ENCODE measurements at places on chromosomes 1 and 21. TPM values are rescaled to one million over a fixed set of nuclear protein-coding genes. Genes with fewer than 3 reads are reported as not detected.

The NR5A2 gene
- 9.1 TPM for total RNA-seq

The SPRR2F gene
- not detected for total RNA-seq

The IL6R gene
- 4.9 TPM for total RNA-seq

DNA sequence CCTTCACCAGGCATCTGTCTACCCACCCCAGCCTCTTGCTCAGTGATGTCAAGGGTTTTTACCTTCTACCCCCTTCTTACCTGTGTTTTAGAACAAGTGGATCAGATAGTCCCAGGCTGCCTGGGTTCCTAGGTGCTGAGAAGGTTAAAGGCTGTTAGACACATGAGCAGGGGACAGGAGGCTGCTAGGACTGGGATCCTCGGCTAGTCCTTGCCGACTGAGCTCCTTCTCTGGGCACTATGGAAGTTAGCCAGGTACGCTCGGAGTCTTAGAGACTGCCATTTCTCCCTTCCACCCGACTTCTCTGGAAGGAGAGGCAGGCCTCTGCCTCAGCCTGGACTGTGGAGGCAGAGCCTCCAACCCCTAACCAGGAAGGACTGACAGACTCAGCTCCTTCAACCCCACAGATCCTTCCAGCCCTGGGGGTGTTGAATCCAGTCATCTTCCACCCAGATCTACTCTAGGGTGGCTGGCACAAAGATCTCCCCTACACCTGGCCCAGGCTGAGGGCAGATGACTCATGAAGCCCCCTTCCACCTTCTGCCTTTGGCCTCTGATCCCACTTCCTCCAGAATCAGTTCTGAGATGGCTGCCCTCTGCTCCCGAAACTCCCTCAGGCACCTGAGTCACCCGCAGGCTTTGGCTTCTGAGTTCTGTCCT is at the start of gene DYNLT4:
TSS of gene DYNLT4 (minus strand) at position 648 of the 660 bp plus-strand sequence. CDS start 683 bp downstream, outside the sequence.
- no peak for DNase-seq

The FCRL6 gene
- total RNA-seq: not detected

DNA sequence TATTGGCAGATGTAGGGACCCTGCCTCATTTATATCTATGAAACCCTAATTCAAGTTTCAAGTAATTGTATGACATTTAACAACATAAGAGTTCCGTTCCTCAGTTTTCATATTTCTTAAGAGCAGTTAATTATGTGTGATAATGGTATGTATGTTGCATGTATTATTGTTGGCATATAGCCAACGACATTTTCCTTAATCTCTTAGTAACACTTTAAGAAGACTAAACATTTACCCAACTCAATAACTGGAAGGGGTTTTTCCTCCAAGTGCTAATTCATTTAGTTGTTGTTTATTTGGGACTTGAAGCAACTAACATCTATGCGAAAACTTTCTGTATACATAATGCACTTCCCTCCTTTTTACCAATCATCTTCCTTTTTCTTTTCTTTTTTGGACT is 1.5 kb upstream of the RALGPS2 start:
- DNase-seq: no peak

GRCh38 chr1:205444931-205445645 is 10.8 kb downstream of the BLACAT1 start:
- DNase-seq: no peak

GRCh38 chr1:170908942-170909341 is 26.4 kb upstream of the MROH9 start:
- no peak for DNase-seq

The C1orf94 gene
- not detected for total RNA-seq

GRCh38 chr1:27656157-27656893 is 15.7 kb downstream of the IFI6 start:
- no peak for DNase-seq

GRCh38 chr1:26690576-26691031 is 5.2 kb upstream of the ARID1A start:
- no peak for DNase-seq

GRCh38 chr1:198335663-198336062 is 178.9 kb downstream of the NEK7 start:
- no peak for DNase-seq

GRCh38 chr1:36297062-36297461 is 9.1 kb upstream of the SH3D21 start:
- DNase-seq: no peak

DNA sequence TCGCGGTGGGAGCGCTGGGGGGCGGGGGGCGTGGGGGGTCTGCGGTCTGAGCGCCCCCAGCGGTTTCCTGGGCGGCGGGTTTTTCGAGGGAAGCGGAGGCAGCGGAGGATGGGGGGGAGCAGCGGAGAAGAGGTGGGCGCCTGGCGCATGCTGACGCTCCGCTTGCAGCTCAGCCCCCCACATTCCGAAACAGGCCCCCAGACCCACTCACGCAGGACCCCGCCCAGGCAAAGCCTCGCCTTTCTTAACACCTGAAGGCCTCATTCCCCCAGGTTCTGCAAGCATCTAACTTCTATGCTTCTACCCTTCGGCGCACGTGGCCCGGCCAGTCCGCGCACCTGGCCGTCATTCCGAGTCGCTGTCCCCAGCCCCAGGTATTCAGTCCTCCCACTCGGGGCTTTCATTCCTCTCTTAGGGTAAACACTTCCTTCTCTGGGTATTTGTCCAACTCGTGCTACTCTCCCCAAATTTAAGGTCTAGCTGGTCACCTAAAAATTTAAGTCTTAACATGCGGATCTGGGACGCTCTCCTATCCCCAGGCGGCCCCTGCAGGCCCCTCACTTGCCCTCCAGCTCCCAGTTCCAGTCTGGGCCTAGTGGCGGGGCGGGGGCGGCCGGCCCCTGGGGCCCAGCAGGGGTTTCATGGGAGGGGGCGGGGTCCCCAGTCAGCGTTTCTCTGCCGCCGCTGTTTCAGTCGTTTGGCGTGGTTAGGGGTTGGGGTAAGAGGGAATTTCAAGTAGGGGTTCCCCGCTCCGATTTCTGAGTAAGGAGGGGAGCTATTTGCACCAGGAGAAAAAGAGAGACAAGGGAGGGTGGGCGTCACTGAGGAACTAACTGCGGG is 2.8 kb upstream of the ZBTB7B start:
- DNase-seq: peak; percentile 85

DNA sequence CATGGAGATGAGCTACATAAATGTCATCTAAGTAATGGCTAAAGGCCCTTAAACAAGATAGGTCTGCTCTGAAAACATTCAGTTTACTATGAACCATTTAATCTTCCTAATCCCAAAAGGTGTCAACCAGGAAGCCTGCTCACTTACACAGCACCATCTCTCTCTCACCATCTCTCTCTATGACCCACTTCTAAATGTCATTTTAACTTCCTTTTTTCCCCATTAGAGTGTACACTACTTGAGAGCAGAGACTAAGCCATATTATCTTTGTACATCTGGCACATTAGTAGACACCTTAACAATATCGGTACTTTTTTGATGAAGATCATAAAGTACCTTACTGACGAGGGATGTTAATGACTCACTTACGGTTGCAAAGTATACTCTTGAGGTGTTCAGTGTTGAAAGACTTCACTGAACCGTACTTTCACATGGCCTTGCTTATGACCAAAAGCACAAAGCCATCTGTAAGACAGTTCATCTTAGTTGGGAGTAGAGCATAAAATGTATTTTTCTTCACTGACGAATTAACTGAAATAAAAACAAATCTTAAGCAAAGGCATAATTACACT is 25.4 kb downstream of the FBXO42 start:
- no peak for DNase-seq

- no peak for DNase-seq
Observed at GRCh38 chr1:170318141-170318540, 172.4 kb downstream of the NTMT2 start.

- no peak for DNase-seq
Observed at GRCh38 chr1:225720937-225721336, 56.7 kb upstream of the SRP9 start.

GRCh38 chr1:66692681-66693080 is 59.6 kb upstream of the DYNLT5 start:
- no peak for DNase-seq

DNA sequence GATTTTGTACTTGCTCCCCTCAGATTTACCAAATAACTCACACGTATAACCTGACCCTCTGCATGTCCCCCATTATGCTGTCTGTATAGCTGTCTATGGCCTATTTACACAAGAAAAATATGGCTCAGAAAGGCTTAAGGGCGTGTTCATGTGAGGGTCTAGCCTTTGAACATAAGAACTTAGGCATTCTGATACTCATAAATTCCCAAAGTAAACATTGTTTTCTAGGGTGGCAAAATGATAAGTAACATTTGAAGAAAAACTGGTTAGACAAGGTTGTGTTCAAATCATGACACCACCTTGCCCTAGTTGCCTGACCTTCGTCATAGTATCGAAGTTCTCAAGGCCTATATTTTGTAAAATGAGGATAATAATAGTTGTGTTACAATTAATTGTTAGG is 394.6 kb downstream of the LRRIQ3 start:
- DNase-seq: peak; percentile 41

DNA sequence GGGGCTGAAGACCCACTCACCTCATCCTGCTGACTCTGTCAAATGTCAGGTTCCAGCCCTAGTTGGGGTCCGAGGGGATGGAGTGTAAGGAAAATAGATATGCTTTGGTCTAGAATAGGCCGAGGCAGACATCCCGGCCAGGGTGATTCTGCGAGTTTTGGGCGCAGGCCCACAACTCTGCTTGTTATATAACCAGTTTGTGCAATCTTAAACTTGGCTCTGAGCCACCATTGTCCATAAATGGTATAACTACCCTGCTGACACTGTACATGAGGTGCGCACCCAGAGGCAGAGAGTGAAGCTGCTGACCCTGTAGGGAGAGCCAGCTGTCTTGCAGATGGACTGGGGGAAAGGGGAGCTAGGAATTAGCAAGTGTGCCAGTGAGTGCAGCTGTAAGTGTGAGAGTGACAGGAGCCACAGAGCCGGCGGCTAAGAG is 1388.8 kb downstream of the AMY1C start:
- DNase-seq: no peak

DNA sequence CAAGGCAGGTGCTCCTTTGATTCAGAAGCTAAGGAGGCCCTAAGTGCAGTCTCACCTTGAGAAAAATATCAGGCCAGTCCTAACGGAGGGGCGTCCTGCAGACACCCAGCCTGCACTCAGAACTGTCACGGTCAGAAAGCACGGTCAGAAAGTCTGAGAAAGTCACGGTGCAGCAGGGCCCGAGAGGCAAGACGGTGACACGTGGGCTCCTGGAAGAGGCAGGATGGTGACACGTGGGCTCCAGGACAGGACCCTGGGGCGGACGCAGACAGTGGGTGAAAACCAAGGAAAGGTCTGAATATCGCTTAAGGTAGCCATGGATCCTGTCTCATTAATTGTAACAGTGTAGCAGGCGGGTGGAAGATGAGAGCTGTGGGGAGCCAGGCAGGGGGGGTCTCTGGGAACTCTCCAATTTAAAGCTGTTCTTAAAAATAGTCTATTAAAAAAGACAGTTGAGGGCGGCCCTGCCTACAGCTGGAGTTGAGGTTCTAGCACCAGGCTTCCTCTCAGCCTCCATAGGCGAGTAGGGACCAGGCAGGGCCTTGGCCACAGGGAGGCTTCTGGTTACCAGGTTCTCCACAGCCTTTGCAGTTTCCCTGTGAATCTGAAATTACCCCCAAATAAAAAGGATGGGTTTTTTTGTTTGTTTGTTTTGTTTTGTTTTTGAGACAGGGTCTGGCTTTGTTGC is 65.2 kb downstream of the FAAP20 start:
- DNase-seq: no peak

DNA sequence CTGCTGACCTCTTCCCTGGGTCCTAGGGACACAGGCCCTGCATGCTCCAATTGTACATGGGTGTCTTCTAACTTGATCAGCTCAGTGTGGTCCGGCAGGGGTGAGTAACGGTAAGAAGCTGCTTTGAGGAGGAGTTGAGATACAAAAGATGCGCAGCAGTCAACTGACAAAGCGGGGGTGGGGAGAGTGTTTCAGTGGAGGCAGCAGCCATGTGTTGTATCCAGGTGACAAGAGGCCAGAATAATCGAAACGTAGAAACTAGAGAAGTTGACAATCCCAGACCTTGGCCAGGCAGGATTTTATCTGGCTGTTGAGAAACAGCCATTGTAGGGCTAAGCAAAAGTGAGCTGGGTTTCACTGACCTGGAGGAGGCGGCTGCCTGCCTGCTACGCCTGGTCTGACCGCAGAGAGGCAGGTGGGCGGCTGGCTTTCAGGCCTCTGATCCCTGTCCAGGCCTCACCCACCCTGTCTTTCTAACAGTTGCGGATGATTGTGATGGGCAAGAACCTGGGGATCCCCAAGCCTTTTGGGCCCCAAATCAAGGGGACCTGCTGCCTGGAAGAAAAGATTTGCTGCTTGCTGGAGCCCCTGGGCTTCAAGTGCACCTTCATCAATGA is 28.8 kb downstream of the PADI6 start:
- no peak for DNase-seq

GRCh38 chr1:171366085-171366484 is 52.1 kb downstream of the FMO4 start:
- no peak for DNase-seq

The IL20 gene
- total RNA-seq: not detected

DNA sequence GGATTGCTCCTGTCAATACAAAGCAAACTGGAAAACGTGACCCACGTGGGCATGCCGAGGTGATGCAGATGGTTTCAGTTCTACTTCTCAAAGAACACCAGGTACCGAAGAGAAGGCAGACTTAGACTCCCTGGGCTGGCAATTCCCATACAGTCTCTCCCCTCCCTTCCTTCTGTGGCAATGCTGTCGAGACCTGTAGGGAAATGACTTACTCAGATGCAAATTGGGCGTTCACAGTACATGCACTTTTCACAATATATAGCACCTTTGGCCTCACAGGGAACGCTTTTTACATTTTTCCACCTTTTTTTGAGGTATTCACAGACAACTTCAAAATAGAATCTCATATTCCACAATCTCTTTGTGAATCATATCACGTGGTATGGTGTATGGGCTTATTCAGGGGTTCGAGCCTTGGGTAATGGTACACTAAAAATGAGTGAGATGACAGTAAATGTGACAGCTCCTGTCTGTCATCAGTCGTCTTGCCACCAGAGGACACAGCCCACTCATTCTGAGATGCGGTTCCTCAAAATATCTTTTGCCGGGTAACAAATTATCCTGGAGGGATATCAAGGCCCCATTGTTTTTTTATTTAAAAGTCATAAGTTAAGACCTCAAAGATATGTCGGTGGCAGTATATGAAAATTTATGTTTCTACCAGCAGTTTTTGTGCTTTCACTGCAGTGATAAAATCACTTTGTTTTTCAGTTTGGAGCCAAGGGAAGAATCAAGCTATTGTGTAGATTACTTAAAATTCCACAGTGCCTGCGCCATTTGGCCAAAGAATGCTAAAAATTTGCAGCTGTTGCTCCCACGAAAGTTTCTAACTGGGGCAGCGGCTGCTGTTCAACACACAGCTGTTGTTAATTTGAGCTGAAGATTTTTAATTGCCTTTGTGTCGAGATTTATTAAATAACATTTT is 168.4 kb downstream of the ZZZ3 start:
- DNase-seq: no peak

The MAP10 gene
- not detected for total RNA-seq

DNA sequence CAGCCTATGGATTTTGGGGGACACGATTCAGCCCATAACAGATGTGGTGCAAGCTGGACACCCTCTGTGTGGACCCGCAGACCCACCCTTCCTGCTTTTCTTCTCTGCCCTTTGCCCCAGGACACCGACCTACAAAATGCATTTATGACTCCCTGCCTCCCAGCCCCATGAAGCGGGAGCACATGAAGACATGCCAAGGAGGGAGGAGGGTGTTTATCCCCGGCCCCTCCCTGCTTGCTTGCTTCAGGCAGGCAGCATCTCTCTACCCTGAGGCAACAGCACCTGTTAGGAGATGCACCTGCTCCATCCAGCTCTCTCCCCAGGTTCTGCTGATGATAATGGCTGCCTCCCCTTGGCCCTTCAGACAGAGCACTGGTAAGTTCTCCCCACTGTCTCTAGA is 187.5 kb downstream of the PSMG1 start:
- peak; percentile 51 for DNase-seq

The RIPK4 gene
- 25.4 TPM for total RNA-seq
